NCI-H187 (cell line): ENCODE measurements at places on chromosomes 2 and 18.

DNA sequence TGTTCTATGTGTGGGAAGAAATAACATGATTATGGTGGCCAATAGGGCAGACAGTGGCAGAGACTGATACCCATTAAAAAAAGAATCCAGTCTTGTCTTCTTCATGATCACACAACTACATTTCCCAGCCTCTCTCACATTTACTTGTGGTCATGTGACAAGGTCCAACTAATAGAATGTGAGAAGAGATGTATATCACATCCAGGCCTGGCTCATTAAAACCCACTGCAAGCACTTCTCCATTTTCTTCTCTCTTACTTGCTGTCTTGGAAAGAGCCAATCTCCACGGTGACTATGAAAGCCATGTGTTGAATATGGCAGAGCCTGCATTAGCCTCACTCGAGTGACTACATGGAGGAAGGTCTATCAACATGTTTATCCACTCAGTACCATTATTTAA lies 306.2 kb upstream of the ZEB2 start:
- no peak for DNase-seq

DNA sequence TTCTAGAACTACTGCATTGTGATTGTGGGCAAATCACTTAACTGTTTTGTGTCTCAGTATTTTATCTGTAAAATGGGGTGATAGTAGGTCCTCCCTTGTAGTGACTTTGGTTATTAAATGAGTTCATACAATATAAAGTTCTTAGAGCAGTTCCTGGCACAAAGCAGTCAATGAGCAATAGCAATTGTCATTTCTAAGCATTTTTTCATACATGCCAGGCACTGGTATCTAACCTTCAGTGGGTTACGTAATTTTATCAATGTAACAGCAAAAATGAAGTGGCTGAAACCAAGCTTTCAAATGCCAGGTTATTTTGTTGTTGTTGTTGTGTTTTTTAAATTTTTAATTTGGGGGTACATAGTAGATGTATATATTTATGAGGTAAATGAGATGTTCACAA lies 401.9 kb downstream of the MEIS1 start:
- no peak for DNase-seq

- DNase-seq, result no peak
Measured at GRCh38 chr2:135657806-135658582, 83.7 kb upstream of the UBXN4 start.

- DNase-seq, result no peak
Measured at GRCh38 chr2:221969087-221969829, 329.5 kb downstream of the PAX3 start.

DNA sequence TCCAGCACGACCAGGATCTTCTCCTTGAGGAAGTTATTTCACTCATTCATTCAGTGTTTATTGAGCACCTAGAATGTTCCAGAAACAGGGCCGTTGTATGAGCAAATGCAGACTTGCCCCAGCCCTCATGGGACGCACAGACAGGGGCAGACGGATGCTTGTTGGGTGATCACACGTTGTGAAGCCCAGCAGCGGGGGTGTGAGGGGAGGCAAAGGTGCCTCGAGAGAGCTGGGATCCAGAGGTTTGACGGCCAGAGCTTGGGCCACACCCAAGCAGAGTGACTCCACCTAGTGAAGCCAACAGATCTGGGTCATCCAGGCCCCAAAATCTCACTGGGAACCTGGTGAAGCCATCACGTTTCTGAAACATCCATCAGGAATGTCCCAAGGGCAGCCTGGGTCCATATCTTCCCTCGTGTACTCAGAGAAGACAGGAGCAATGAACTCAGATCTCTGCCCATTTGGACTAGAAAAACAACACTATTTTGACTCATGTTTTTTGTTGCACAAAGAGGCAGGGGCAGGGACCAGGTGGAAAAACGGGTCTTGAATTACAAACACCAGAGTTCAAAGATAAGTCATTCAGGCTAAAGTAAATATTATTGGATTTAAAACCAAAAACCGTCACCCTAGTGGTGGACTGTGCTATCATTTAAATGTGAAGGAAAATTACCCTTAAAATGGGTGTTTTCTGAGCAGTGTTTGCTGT lies 54.9 kb upstream of the RBM44 start:
- DNase-seq, result no peak

GRCh38 chr18:33837191-33837590 lies 259.2 kb downstream of the ASXL3 start:
- no peak for DNase-seq

DNA sequence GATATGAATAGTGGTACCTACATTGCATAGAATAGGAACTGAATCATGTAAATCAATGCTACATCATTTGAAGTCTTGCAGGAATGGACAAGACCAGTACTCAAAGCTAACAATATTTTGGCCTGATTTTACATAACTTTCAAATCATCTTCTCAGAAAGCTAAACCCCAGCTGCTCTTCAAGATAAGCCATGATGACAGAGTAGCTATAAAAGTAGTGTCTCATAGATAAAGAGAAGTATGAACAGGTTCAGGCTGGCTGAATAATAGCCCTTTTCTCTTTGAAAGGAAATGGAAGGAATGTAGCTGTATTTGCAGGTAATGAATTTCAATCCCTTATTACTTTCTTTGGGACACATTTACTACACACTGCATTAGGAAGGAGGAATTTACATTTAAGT lies 28.2 kb downstream of the TSPYL6 start:
- no peak for DNase-seq

GRCh38 chr2:203650860-203651613 lies 55.4 kb upstream of the CD28 start:
- no peak for DNase-seq

DNA sequence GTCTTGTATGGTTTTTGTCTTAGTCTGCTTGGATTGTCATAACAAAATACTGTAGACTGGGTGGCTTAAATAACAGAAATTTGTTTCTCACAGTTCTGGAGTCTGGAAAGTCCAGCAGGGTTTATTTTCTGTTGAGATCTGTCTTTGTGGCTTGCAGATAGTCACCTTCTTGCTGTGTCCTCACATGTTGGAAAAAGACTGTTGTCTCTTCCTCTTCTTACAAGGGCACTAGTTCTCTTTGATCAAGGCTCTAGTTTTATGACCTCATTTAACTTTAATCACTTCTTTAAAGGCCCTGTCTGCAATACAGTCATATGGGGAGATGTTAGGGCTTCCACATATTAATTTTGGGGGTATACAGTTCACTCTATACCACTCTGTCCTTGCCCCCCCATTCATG lies 56.5 kb downstream of the NBEAL1 start:
- DNase-seq, result no peak

GRCh38 chr2:219218732-219219701 lies at the start of gene ABCB6:
ABCB6 (minus strand) TSS chr2:219218958; CDS start chr2:219218673, 285 bp downstream.
- DNase-seq, result peak; percentile 83

DNA sequence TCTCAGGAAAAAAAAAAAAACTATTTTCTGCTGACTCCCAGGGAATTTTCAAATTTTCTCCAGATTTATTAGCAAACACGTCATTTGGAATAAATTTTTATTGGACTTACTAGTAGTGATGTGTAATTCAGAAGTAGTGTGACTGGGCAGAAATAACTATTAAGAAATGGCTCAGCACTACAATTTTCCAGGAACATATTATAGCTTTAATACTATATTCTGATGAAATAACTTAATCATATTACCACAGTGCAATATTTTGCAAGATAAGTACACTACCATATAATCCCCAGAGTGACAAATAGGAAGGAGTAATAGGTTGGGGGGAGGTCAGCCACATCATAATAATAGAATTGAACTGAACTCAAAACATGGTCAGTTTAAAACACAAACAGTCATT lies 19.7 kb upstream of the TNFAIP6 start:
- no peak for DNase-seq

DNA sequence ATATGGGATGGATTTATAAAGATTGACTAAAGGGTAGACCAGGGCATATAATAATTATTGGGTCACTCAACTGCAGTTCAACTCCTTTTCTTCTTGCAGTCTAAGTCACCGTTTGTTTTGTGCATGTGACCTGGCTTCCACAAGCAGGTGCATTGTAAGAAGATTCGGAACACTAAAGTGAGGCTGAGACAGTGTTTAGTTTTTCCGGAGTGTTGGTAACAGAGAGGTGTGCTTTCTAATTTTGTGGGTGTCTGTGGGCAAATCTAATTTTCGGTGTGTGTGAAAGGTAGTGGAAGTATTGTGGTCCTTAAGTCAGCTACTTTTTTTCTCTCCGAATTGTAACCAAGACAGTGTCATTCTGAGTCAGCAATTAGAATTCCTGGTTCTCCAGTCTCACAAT lies 184.5 kb downstream of the CDH19 start:
- no peak for DNase-seq

- peak; percentile 10 for DNase-seq
Measured at GRCh38 chr2:28664120-28664842, 87.3 kb upstream of the PPP1CB start.

- DNase-seq, result no peak
Measured at GRCh38 chr18:49857708-49858107, 44.4 kb upstream of the ACAA2 start.

GRCh38 chr18:74714791-74715190 lies 117.1 kb downstream of the ZNF407 start:
- DNase-seq, result no peak

DNA sequence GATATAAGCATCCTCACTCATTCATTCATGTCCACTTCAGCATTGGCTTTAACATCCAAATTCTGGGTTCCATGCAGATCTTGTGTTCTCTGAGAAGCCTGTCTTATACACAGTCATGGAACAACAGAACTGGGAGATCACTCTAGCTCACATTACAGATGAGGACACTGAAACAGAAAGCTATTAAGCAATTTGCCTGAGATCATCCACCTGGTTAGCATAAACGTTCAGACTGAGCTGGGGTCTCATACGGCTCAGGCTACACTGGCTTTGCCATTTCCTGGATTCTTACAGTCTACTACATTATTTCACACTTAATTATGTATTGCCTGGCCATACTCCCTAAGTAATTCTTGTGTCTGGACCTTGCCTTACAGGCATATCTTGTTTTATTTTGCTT lies 169.4 kb upstream of the FANCL start:
- no peak for DNase-seq

GRCh38 chr2:42464631-42465030 lies 29.2 kb downstream of the KCNG3 start:
- DNase-seq, result no peak
